MG63 (cell line): ENCODE measurements at places on chromosomes 6 and 20. TPM values are rescaled to one million over a fixed set of nuclear protein-coding genes. Genes with fewer than 3 reads are reported as not detected.

GRCh38 chr6:31814677-31815024 lies 432 bp downstream of the HSPA1L start:
- DNase-seq: peak; percentile 96

DNA sequence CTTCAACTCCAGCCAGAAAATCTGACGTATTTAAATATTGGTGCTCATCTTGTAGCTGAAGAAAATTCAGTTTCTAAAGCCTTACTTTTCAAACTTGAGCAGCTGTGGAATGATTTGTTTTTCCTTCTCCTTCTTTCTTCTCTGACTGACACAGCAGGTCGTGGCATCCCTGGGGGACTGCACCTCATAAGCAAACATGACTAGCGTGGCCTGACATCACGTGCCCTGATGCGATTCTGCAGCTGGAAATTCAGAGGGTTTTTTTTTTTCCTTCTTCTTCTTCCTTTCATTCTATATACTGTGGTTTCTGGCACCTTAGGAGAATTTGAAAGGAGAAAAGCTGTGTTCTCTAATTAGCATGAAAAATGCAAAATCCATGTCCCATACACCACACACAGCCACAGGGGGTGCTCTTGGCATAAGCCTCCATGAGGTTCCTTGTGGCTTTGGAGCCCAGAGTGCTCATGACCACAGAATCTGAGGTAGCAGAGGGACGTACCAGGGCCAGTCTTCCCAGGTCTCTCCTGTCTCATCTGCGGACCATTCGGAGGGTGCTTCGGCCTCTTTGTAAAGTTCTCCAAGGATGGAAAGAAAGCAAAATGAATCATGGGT lies 258.5 kb upstream of the CDH4 start:
- DNase-seq: peak; percentile 19

- DNase-seq: no peak
Measured at GRCh38 chr6:104301951-104302350, 557.8 kb downstream of the HACE1 start.

GRCh38 chr6:41209547-41210320 lies 8.8 kb upstream of the TREML2 start:
- no peak for DNase-seq

DNA sequence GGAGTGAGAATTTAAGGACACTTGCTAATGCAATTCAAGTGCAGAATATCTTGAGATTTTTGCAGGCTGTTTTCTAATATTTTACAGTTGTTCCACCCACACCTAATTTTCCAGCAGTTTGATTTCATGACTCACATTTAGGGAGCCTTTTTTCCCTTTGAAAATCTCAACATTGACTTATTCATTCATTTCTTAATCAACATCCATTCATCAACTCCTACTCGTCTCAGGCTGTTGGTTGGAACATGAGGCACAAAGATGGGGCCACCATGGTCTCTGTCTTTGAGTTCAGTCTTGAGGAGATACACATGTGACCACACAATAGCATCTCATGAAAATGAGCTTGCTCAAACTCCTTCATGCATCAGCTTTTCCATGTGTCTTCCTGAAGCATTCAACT lies 135.6 kb downstream of the UNC5CL start:
- DNase-seq: no peak

DNA sequence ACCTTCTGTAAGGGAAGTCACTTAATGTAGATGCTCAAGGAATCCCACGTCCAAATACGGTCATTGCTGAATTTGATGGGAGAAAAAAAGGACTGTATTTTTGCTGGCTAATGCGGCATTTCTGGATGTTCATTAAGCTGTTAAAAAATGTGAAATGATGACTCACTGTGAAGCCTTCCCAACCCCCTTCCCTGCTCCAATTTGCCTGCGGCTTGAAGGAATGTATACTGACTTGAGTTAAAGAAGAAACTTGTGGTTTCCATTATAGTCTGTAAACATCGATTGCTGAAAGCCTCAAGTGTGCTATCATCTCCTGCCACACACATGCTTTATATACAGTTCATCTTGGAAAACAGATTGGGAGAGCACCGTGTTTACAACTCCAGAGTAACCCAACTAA lies 249.1 kb upstream of the JAG1 start:
- DNase-seq: peak; percentile 54

GRCh38 chr6:119138906-119139541 lies 60.6 kb upstream of the FAM184A start:
- no peak for DNase-seq

GRCh38 chr6:113570161-113570560 lies 287.0 kb upstream of the MARCKS start:
- no peak for DNase-seq

The ENPP1 gene
- total RNA-seq: 0.91 and 3.1 TPM in 2 replicates
